ENCODE measurements at places on chromosomes 12 and 14.

DNA sequence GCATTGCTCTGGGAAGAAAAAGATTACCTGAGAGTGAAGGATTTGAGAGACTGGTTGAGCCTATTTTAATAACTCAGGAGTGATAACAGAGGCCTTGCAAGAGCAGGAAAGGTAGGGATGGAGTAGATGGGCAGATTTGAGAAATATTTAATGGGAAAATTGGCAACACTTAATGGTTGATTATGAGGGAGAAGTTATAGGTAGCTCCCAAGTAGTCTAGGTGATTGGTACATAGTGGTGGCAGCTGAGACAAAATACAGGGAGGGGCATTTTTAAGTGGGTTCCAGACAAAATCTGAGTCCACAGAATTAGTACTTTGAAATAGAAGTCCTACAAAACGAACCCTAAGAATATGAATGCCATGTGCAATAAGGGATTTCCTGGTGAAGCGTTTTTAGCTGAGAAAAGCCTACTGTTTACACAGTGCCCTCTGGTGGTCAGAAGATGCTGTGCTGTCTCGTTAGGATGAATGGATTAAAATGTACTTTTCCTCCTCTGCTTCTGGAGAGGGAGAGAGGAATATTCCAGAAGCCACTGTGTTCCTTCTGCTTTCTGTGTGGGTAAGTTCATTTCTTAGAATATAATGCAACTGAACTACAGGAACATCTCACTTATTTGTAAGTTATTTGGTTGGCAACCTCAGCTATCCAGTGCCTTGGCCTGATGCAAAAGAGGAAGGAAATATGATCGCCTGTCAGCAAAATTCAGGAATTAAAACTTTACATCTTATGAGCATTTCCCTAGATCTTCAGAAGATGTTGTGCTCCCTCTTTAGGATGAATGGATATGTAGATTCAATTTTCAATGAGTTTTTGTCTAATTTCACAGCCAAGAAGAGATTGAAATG, 6.5 kb downstream of the ZBTB1 start:
- peak; percentile 51 for DNase-seq

DNA sequence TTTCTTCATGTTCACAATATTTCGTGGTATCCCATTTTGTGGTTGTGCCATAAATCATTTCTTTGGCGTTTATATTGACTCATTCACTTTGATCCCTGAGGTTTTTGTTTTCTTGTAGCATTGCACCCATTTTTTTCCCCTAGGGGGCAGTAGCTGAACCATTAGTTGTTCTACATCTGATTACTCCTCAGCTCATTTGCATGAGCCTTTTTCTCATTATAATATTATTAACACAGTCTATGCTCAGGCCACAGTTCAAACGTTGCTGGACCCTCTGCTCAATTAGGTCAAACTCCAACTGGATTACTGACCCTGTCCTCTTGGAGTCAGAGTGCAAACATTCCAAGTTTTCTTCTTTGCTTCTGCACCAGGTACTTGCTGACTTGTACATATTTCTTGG, 475.4 kb upstream of the SEL1L start:
- no peak for DNase-seq

DNA sequence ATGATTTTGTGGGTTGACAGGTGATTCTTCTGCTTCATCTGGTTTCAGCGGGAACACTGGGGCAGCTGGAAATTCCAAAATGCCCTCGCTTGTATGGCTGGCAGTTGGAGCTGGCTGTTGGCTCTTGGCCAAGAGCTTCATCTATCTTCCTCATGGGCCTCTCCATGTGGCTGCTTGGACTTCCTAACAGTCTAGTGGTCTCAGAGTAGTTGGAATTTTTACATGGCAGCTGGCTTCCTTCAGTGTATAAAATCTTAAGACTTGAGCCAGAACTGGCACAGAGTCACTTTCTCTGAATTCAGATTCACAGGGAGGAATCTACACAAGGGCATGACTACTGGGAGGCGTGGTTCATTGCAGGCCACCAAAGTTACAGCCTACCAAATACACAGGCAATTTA, 204.9 kb upstream of the RMST start:
- no peak for DNase-seq

DNA sequence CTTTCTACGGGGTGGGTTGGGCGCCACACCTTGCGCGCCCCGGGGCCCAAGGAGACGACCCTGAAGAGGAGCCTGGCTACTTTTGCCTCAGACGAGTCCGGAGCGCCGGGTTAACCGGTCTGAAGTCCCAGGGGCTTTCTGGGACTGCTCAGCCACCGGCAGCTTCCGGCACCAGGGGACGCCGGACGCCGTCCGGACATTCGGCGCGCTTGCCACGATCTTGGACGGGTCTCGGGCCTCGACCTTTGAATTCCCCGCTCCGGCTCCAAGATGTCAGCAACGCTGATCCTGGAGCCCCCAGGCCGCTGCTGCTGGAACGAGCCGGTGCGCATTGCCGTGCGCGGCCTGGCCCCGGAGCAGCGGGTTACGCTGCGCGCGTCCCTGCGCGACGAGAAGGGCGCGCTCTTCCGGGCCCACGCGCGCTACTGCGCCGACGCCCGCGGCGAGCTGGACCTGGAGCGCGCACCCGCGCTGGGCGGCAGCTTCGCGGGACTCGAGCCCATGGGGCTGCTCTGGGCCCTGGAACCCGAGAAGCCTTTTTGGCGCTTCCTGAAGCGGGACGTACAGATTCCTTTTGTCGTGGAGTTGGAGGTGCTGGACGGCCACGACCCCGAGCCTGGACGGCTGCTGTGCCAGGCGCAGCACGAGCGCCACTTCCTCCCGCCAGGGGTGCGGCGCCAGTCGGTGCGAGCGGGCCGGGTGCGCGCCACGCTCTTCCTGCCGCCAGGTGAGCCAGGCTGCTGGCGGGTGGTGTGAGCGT, at the start of gene ACOT4:
Gene ACOT4, plus strand, starts transcription at position 184 of the 760 bp plus-strand sequence. Its CDS starts 87 bp downstream, at position 271.
- peak; percentile 54 for DNase-seq

DNA sequence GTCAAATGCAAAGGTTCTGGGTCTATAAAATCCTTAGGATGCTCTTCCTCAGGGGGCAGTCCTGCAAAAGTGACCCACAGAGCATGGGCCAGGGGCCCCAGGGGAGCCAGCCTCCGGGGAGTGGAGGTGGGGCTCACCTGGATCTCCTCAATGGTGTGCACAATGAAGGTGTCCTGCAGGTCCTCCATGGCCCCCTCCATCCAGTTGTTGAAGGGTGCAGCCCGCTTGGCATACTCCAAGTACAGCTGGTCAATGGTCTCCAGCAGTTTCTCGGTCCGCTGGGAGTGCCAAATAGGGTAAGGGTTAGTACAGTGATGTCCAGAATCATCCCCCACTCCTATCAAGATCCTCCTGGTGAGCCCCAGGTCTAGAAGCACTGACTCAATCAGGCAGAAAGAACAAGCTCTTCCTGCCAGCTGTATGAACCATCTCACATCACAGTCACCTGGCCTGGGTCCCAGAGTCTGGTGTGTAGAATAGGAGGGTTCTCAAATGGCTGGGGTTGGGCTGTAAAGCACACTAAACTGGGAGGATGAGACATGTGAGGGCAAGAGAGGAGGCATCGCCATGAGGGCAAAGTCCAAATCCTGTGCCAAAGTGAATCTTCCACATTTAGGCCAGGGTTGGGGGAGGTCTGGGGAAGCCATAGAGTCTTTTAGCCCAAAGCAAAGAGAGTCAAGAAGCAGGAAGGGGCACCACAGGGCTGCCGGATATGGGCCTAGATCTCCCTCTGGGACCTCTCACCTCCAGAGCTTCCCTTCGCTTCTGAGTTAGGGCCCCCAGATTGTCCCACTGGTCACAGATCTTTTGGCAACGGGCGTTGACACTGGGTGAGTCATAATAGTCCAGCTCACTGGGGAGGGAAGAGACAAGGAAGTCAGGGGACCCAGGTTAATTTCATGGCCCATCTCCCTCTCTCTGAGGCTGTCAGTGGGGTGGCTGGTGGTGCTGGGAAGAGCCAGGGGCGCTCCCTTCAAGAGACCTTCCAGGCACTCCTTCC, 91.5 kb upstream of the ZFP36L1 start:
- DNase-seq: peak; percentile 95

DNA sequence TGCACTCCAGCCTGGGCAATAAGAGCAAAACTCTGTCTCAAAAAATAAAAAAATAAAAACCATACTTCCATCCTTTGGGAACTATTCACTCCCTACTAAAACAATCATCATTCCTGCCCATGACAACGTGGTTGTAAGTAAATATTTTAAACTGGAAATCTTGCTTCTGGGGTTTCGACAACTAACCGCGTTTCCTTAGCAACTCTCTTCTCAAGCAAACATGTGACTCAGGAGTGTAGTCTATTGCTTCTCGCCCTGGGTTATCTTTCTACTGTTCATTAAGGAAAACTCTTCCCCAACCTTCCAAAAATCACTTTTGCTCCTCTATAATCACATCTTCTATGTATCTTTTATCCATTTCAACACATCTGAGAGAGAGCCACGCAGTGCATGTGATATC, 21.8 kb downstream of the APPL2 start:
- peak; percentile 40 for DNase-seq

- DNase-seq: no peak
These were observed 2.6 kb downstream of the CD69 start for GRCh38 chr12:9758119-9758518.

DNA sequence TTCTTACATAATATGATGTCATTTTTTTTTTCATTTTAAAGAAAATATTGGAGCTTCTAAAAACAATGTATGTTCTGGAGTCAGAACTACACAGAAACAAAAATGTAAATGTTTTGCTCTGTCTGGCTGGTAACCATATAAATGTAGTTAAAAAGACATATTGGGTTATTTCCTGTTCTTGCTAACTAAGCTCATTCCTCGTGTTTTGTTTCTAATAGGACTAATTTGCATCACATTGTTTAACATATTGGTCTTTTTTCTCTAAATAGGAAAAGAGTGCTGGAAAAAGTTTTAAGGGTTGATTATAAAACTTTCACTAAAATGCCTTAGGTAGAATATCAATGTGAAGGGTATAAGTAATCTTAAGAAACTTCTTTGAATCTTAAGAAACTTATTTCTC, 221.3 kb downstream of the SLC6A15 start:
- no peak for DNase-seq

GRCh38 chr14:88386256-88386794, 868 bp downstream of the SPATA7 start:
- DNase-seq: no peak

- peak; percentile 77 for DNase-seq
These were observed 11.4 kb upstream of the ATP2A2 start for GRCh38 chr12:110269622-110270124.

DNA sequence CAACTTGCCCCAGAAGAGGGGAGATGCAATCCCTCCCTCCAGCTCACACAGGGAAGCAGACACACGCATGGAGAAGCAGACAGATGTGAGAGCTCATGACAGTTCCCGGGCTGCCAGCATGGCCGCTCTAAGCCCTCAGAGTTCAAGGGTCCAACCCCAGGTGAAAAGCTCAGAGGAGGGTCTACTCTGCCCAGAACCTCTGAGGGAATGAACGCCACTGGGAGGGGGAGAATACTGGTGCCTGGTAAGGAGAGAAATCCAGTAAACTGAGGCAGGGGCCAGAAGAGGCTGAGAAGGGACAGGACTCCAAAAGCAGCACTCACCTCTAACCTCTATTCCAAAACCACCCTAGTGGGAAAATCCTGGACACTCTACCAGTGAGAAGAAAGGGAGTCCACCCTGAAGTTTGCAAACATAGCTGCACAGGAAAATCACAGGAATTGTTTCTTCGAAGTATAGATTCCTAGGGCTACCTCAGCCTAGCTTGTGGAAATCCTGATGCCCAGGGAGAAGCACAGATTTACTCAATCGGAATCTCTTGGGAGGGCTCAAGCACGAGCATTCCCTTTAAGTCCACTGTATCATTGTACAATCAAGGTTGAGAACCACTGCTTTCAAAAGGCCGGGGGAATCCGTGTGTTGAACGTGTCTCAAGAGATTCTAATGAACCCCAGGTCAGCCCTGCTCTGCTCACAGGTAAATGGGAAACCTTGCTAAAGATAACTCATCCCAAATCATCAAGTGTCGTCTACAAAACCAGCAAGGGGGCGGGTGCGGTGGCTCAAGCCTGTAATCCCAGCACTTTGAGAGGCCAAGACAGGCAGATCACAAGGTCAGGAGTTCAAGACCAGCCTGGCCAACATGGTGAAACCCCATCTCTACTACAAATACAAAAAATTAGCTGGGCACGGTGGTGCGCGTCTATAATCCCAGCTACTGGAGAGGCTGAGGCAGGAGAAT, 34.3 kb upstream of the PLEKHG6 start:
- no peak for DNase-seq

DNA sequence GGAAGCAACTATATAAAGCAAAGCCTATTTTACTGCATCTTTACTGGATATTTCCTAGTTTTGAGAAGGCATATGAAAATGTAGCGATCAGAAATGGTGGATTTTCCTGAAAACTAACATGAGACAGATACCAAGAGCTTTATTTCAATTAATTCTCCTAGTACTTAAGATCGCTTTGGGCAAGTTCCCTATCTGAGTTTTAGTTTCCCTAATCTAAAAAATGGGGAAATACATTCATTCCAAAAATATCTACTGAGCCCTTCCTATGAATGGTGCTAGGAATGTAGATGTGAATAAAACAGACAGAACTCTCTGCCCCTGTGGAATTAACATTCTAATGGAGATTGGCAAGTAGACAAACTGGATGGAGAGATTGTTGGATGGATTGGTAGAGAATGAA, 8.4 kb downstream of the CATSPERB start:
- DNase-seq: no peak

- peak; percentile 14 for DNase-seq
These were observed 8.1 kb downstream of the PNP start for GRCh38 chr14:20477211-20477876.

- DNase-seq: peak; percentile 80
These were observed 153.0 kb upstream of the DIO3 start for GRCh38 chr14:101408077-101408831.

DNA sequence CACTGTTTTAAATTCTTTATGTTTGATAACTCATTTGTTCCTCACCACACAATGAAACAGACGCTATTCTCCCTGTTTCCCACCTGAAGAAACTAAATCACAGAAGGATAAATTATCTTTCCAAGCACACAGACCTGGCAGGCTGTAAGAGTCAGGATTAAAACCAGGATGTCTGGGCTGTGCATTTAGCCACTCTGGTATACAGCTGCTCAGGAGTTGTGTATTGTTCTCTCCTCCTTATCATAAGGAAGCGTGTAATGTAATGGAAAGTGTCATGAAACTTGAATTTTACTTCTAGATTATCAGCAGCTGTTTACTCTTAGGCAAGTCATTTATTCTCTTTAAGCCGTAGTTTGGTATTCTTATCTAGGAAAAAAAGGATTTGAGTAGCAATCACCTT, 154.8 kb upstream of the LRIG3 start:
- no peak for DNase-seq

- no peak for DNase-seq
These were observed 29.3 kb upstream of the LGALS3 start for GRCh38 chr14:55099756-55100155.

DNA sequence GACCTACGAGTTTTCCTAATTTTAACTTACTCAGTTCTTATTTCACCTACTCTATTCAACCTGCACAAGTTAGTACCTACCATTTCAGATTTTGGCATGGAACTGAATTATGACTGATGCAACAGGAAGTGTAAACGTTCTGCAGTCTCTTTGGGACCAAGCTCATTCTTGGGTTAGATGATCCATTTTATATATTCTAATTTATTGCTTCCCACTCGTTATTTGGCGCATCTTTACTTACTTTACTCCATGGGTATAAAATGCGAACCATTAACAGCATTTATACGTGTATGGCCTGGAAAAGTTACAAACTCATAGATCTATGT, 1.0 kb upstream of the EML1 start:
- no peak for DNase-seq

- peak; percentile 11 for DNase-seq
These were observed 80.3 kb upstream of the TRAF3 start for GRCh38 chr14:102696856-102697495.

All from fibroblast of lung (primary cell).